ENCODE measurements at places on chromosomes 3 and 15.

DNA sequence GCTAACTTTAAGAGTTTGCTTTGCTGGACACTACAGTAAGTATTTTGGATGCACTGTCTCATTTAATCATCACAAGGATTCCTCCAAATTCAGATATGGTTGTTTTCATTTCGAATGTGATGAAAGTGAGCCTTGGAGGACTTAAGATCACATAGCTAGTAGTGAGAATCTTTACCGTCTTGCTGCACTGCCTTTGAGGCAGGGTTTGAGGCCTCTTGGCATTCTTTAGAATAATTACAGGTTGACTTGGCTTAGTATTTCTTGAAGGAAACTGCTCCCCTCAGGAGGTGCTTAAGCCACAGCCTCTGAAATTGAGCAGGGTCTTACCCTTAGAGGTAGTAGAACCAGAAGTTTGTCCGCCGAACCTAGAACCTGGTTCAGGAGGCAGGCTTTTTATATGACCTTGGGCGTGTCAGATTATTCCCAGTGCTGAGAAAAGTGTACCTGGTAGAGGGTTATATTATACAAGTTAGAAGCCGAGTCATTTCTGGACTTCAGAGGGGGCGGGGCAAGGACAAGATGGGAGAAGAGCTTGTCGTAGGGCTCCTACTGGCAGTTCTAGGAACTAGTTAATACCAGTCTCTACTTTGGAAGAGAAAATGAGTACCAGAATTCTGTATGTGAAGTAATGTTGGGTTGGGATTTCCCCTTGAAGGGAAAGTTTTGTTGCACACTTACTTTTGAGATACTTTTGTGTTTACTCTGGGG lies 1.1 kb downstream of the TFG start:
- peak; percentile 25 for DNase-seq

DNA sequence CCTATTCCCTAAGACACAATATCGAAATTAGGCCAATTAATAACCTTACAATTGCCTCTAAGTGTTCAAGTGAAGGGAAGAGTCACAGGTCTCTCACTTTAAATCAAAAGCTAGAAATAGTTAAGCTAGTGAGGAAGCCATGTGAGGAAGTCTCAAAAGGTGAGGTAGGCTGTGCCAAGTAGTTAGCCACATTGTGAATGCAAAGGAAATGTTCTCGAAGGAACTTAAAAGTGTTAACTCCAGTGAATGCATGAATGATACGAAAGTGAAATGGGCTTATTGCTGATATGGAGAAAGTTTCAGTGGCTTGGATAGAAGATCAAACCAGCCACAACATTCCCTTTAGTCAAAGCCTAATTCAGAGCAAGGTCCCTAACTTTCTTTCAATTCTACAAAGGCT lies 59.1 kb downstream of the KLF13 start:
- no peak for DNase-seq

DNA sequence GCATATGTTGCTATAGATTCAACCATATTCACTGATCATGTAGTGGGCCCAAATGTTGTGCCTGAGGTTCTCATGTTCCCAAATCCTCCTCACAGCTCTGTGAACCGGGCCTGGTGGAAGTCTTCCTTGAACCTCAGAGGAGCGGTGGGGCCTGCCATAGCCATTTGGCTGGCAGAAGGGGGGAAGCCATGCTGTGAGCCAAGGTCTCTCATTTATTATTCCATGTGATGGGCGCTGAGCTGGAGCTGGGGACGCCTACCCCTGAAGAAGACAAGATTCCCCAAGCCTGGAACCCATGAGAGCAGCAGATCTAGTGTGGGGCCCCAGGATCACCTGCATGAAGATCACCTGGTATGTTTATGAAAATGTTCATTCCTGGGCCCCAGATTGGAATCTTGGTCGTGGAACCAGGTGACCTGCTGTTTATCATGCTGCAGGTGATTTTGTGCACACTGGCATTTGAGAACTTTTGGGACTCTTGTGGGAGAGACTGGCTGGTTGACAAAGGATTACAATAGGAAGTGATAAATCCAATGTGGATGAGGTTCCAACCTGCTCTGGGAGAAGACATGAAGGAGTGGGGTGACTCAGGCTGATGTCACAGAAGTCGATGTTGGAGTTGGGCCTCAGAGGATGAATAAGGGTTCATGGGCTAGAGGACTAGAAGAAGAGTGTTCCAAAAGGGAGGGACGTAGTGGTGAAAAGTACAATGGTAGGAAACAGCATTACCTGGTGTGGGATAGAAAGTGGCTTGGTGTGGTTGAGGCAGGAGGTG lies 102.1 kb downstream of the ASB7 start:
- DNase-seq: no peak

- no peak for DNase-seq
These were observed 37.5 kb downstream of the ZNF710 start for GRCh38 chr15:90038632-90039095.

DNA sequence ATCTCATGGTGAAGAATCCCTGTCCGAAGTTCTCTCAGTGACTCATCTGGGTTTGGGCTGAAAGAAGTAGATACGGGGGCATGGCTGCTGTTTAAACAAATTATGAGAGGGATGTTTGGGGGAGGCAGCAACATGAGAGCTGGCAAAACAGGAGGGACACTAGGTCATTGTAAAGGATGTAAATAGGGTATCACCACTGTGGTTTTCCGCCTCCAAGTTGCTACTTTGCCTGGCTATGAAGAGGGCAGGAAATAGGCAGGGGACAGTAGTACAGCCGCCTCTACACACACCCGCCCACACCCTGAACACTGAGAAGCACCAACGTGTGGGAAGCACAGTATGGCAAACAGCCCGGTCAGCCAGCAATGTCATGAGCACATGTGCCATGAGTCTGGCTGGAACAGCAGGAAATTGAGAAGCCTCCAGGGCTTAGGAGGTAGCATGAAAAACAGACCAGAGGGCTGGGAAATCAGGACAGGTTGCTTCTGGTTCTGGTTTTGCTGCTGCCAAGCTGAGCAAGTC lies 17.1 kb downstream of the HEXA start:
- DNase-seq: no peak

GRCh38 chr3:54999159-54999558 lies 71.3 kb upstream of the LRTM1 start:
- DNase-seq: no peak

- no peak for DNase-seq
These were observed 10.9 kb downstream of the PARP9 start for GRCh38 chr3:122553171-122553570.

GRCh38 chr3:168053115-168053514 lies 42.6 kb downstream of the GOLIM4 start:
- no peak for DNase-seq

- no peak for DNase-seq
These were observed 451.7 kb upstream of the ARHGEF26 start for GRCh38 chr3:153669527-153669926.

- DNase-seq: no peak
These were observed 268.8 kb downstream of the NR2F2 start for GRCh38 chr15:96599268-96599667.

- DNase-seq: no peak
These were observed 76.2 kb downstream of the LARS2 start for GRCh38 chr3:45464336-45465170.

DNA sequence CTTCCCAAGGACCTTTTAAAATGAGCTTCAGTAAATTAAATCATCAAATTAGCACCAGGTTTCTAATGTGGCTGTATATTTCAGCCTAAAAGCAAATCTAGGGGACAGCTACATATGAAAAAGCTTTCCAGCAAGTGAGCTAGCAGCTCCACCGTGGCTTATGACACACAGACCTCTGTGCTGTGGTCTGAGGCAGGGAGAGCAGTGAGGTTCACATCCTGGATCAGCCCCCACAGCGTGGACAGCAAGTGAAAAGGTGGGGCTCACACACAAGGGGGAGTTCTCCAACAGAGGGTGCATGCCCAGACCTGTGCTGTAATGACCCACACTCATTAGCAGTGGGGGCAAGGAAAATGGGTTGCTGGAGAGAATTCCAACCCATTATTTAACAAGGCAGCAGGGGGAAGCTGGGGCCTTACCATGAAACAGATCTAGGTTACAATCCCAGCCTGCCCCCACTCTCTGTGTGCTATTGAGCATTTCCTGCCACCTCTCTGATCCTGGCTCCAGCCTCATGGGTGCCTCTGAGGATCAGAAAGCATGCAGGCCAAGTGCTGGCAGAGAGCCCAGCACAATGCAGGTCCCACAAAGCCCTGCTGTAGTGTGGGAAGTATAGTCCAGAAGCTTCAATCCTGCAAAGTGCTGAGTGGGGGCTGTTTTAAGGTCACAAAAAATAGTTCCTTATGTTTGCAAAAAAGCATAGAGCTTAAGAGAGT lies 48.2 kb downstream of the RASGRF1 start:
- no peak for DNase-seq

DNA sequence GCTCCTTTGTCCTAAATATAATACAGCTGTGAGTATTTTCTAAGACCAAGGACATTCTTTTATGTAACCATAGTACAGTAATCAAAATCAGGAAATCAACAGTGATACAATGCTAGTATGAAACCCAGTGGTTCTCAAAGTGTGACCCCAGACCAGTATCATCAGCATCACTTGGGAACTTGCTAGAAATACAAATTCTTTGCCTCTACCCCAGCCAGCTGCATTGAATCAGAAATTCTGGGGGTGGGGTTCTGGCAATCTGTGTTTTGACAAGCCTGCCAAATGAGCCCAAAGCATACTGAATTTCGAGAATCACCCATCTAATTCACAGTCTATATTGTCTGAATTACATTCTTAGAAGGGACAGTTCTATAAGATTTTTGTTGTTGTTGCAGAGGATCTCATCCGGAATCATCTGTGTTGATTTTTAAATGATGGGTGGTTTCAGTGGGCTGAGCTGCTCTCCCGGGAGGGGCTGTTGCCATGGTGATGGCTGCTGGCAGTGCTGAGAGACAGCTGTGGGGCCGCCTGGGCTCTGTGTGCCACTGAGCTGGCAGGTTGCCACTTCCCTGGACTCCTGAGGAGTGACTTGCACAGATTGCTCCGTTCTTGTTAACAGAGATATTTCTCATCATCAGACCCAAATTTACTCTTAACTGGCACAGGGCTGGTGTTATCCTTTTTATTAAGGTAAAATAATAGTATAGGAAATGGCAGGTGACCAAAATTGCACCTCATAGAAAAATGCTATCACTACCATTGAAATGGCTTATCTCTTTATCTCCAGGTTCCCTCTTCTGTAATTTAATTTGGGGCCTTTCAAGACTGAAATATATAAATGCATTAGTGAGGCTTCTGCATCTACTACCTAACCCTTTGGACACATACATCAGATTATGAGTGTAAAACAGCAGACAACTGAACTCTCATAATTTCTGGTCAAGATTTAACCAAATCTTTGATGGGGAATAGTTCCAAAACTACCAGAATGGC lies 56.5 kb downstream of the NEK11 start:
- DNase-seq: no peak

DNA sequence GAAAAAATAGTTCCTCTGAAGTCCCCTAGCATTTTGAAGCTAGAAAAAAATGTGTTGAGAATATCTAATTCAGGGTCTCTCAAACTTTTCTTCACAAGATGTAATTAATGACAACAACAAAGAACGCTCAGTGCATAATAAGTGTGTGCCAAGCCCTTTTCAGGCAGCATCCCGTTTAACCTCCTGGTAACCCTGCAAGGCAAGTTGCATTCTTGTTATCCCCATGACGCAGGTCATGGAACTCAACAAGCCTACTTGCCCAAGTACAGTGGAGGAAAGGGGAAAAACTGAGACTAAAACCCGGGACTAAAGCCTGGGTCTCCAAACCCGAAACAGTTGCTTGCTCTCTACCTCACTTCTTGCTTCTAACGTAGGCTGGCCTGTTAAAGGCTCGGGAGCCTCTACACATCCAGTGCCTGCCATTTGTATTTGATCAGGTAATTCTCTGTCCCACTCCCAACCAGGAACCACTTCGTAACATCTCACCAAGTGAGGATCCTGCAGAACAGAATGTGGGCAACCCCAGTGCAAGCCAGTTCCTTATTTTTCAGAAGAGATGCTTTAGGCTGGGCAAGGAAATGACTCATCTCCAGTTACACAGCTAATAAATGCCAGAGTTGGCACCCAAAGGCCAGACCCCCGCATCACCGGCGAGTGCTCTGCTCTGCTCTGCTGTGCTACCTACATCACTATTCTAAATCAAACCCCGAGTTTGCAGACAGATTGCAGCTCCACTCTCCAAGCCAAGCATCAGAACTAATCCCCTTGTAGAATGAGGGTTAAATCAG lies 28.3 kb downstream of the LMCD1 start:
- DNase-seq: no peak

- DNase-seq: no peak
These were observed 91.1 kb downstream of the MEIS2 start for GRCh38 chr15:37009288-37009687.

DNA sequence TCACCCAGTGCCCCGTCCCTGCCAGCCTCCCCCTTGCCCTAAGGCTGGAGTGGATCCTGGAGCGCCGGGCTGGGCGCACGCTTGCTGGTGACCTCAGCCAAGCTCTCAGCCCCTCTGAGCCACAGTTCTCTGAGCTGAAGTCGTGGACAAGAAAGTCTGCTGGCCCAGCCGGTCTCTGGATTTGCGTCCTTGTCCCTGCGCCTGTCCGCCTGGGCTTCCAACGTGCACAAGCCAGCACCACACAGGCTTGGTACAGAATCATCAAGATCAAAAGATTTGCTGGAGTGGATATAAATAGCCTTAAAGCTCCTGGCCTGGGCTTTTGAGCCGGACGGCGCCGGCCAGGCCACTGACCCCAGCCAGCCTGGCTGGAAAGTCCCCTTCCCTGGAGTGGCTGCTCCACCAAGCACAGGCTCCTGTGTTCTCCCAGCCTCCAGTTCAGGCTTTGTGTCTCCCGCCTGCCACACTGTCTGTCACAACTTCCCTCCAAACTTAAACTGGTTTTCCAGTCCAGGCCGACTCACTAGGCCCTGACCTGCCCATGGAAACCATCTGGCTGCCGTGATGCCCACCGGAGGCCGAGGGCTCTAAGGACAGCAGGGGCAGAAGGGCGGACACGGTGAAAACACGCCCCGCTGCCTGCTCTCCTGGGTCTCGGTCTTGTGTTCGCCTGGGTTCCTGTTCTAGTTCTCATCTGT lies 156.2 kb downstream of the NUP210 start:
- no peak for DNase-seq

DNA sequence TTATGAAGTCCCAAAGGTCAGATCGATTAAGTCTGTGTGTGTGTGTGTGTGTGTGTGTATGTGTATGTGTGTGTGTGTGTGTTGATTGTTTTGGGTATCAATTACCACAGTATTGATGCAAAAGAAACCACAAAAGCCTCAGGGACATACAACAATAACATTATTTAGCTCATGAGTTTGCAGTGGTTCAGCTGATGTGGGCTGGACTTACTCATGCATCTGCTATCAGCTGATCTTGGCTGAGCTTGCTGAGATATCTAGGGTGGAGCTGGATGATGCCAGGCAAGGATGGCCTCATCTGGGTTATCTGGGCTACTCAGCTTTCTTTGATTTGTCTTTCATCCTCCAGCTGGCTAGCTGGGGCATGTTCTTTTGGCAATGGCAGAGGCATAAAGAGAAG lies 82.4 kb upstream of the PRR23C start:
- DNase-seq: no peak

GRCh38 chr3:13157986-13158385 lies 84.8 kb upstream of the IQSEC1 start:
- no peak for DNase-seq

- DNase-seq: no peak
These were observed 869.1 kb downstream of the TBL1XR1 start for GRCh38 chr3:176328198-176328597.
